ENCODE measurements at places on chromosomes 3 and 15.
A peak's percentile ranks its signal among the peaks of the same experiment; 100 is the strongest.

- no peak for DNase-seq
Observed at GRCh38 chr3:186588632-186589031, 18.1 kb downstream of the DNAJB11 start.

DNA sequence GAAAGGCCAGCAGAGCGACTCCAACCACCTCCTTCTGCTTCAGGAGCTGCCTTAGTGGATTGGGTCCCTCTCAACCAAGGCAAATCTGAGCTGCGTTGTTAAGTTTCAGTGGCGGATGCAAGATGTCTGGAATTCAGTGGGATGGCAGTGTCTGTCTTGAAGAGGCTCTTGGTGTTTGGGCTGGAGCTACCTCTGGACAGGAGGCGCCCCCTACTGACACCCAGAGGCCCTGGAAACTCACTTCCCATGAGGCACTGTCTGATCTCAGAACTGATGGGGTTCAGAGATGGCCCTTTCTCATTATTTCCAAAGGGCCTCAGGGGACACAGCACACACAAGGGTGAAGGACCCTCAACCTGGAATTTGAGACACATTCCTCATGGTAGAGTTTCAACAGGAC is 6.0 kb upstream of the SLC28A1 start:
- DNase-seq: peak; percentile 13

DNA sequence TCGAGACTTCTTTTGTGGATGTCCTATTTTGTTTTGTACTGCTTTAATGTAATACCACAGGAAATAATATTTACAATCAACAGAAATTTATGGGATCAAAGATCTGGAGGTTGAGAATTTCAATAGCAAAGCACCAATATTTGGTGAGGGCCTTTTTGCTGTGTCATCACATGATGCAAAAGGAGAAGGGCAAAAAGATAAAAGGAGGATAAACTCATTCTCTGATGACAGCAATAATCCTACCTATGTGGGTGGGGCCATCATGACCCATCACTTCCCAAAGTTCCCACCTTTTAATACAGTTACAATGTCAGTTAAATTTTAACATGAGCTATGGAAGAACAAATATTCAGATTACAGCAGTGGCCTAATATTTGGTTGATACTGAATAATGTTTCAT is 832.9 kb downstream of the OTOL1 start:
- no peak for DNase-seq

DNA sequence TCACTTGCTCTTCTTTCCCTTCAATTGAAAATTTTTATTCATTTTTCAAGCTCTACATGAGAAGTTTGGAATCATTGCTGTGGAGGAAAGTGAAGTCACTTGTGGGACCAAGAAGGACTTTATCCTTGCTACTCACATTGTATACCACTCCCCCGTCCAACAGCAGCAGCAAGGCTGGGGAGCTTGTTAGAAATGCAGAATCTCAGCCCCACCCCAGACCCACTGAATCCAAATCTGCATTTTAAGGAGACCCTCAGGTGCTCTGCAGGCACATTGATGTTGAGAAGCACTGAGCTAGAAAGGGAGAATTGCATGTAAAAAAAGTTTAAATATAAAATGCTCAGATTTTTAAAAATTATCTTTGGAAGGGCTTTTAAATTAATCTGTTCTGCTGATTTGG is 202.3 kb upstream of the MRPL3 start:
- no peak for DNase-seq

DNA sequence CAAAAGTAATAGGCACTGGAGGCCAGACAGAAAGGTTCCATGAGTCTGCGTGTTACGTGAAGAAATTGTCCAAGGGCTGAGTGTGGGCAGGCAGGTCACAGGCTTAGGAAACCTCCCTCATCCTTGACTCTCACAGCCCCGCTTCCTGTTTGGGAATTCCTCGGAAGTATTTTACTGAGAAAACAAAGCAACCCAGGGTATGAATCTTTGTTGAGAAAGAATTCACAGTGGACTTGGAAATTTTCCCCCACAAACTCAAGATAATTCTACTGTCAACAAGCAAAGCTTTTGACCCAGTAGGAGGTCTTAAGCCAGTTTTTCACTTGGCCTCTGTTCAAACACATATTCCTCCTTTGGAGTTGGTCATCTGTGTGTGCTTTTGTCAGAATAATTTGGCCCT is 377.1 kb upstream of the TPM1 start:
- DNase-seq: no peak
